ENCODE measurements at places on chromosomes 2 and 18.

DNA sequence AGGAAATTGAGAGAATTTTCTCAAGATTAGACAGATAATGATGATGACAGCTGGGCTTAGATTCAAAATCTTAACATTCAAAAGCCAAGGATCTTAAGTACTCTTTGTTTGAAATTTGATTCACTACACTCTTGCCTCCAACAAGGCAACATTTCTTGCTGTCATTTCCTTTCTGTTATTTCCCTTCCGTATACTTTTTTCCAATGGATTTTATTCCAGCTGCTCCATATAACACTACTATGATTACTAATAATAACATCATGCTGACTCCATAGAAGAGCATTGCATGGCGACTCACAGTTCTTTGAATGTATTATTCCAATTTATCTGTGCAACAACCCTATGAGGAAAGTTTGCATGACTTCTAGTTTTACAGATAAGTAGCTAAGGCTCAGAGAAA, 33.9 kb upstream of the CCDC102B start:
- no peak for DNase-seq

- no peak for DNase-seq
Measured at GRCh38 chr2:240725671-240726070, 34.0 kb downstream of the AQP12A start.

GRCh38 chr2:55010915-55011314, 39.3 kb downstream of the RTN4 start:
- DNase-seq: no peak

GRCh38 chr2:148899638-148900318, 24.8 kb downstream of the KIF5C start:
- no peak for DNase-seq

- DNase-seq: no peak
Measured at GRCh38 chr18:34838669-34839068, 128.6 kb downstream of the DTNA start.

GRCh38 chr2:62760555-62760954, 55.0 kb downstream of the EHBP1 start:
- no peak for DNase-seq

DNA sequence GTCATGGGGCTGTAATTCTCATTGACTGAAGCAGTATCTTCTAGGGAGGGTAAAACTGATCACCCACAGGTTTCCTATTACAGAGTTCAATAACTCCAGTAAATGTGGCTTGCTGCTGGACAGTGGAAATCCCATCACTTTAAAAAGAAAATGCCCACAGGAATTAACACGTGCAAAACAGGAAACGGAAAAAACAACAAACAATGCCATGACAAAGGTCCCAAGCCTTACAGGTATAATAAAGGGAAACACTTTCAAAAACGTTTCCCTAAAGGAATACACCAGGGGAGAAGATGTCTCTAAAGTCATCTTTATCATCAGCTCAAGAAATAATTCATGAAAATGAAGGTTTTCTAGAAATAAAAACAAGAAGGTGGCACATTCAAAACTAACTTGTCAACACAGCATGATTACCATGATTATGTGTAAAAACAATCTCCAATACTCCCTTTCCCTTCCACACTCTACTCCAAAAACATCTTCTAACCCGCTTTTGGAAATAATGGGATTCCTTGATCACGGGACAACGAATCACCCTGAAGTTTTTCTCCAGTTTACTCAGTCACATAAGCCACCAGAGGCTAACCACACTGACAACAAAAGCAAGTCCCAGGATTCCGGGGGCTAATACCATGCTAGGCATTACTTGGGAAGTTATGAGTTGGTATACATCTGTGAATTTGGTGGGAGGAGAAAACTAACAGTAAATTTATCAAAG, 167.9 kb downstream of the TCF4 start:
- DNase-seq: no peak

DNA sequence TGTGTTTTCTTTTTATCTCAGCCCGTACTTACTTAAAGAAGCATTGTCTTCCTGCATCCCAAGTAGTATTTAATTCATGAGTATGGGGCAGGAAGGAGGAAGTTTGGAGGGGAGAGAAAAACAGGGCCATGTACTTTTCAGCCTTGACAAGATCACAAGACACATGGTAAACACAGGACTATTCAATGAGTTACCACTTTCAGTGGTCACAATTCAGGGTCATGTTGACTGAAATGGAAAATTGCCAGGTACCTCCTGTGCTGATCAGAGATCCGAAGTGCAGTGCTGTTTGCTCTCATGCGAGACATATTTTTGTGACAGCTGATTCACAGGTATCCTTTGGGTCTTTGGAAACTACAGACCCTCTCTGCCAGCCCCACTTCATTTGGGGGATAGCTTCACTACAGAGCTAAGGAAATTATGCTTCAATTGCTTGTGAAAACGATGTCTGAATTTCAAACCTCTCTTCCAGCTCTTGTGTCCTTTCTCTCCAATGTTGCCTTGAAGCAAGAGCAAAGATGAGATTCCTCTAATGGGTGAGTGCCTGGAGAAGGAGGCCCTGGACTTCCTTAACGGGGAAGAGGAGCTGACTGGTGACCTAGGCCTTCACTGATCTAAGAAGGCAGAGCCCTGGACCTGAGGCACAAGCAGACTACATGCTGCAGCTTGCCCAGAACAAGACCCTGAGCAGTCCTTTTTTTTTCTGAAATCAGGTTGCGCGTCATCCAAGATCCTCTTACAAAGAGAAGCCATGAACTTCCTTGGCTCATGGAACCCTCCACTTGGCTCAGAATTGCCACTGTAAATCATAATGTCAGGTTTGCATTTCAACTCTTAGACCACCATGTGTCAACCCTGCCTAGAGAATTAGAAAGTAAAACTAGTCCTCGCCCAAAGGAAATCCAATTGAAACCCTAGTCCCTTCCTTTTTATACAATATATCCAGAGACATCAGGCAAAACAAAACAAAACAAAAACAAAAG, 44.1 kb downstream of the EVA1A start:
- no peak for DNase-seq

GRCh38 chr2:1784986-1785617, 40.8 kb upstream of the PXDN start:
- DNase-seq: no peak

DNA sequence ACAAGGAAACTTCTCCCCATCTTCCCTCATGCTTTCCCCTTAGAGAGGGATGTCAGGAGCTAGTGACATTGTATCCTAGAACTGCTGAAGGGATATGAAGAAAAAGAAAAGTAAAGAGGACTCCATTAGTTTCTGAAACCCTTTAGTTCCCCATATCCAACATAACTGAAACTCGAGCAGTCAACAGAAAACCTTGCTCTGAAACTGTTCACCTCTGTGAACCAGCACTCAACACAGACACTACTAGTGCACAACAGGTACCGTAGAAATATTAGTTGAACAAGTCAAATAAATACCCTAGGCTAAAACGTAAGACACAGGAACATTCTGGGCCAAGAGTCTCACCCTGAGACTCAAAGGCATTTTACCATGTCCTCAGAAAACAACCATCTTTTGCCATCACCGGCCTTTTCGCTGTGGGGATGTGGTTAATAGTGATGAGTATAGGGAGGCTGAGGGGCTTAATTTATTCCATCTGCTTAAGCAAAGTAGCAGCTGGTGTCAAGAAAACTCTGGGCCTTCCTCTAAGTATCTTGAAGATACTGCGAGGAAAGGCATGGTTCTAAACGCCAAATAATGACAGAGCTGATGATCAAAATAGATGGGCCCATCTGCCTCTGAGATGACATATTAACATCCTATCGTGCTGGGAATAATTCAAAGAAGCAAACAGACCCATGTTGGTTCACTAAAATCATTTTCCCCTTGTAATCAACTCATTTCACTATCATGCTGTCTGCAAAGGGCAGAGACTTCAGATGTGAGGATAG, 156.8 kb downstream of the STK39 start:
- DNase-seq: no peak

DNA sequence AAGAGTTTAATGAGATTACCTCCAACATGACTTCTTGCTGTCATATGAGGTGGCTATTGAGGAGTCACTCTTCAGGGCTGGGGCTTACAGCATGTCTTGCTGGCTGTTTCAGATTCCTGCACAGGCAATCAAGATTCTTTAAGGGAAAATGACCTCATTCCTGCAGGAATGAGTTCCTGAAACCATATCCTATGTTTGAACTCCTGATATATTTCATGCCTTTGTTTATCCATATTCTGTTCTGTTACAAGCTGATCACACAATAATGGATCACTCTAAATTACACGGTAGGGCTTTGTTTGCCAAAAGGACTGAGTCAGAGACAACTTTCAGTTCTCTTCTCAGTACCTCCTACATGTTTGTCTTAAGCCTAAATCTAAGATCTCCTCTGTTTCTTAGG, 879.8 kb upstream of the PIK3C3 start:
- no peak for DNase-seq

DNA sequence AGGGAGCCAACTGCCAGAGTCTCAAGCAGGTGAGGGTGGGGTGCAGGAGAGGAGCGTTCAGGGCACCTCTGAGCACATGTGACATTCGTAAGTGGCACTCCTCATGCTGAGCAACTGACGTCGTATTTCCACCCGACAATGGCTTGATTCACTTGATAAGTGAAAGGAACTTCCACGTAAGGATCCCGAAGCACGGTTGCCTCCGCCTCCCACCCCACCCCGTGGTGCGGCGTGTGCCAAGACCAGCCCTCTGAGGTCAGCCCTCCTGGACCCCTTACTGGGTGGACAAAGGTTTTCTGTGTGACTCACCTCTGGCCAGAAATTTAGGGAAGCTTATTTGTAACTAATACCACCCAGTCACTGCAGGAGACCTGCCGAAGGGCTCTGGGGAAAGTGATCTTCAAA, 59.9 kb downstream of the AGAP1 start:
- no peak for DNase-seq

DNA sequence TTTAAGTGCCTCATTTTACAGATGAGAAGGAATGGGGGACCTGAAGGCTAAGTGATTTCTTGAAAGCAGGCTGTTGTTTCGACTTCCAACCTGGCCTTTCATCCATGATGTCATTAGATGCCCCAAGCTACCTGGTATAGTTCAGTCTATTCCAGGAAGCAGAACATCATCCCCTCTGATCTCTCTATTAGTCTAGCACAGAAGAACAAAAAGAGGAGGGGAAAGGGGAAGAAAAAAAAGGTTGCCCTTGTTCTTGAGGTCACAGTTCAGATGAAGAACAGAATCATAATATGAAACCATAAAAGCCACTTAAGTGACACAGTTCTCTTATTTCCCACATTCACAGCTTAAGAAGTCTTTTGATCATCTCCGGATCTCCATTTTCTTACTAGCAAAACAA, 386.2 kb upstream of the HNRNPA3 start:
- no peak for DNase-seq

DNA sequence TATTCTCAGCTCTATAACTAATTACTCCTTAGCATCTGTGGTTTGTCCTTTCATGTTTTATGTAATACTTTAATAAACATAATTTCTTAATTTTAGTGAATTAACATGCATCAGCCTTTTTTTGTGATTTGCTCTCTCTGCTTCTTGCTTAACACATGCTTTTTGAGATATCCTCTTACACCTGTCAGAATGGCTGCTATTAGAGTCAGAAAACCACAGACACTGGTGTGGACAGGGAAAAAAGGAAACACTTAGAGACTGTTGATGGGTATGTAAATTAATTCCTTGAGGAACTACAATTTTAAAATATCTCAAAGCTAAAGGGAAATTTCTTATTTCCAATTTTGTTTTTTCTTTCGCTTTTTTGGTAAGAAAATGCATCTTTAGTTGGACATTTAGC, 549.0 kb downstream of the ZNF804A start:
- no peak for DNase-seq

- DNase-seq: no peak
Measured at GRCh38 chr2:226910384-226910783, 74.5 kb downstream of the RHBDD1 start.

DNA sequence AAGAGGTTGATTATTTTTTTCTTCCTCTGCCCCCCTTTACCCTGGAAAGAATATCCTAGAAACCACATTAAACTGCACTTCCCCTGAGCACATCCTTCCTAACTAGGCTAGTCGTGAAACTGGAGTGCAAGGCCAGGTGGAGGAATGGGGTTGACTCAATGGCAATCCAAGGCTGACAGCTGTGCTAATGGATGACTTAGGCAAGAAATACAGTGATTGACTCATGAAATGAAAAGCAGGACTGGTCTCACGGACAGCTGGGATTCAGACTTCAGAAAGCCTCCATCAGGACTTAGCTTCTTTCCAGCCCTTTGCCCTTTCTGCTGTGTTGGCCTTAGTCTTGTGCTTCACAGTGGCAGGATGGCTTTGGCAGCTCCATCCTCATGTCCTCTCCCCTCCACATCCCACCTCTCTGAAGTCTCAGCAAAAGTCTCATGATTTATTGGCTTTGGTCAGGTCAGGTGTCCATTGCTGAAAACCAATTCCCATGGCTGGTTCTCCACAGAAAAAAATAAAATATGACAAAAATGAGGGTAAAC, 33.8 kb downstream of the INSIG2 start:
- no peak for DNase-seq

- DNase-seq: no peak
Measured at GRCh38 chr2:188766471-188766856, 207.7 kb upstream of the COL3A1 start.

DNA sequence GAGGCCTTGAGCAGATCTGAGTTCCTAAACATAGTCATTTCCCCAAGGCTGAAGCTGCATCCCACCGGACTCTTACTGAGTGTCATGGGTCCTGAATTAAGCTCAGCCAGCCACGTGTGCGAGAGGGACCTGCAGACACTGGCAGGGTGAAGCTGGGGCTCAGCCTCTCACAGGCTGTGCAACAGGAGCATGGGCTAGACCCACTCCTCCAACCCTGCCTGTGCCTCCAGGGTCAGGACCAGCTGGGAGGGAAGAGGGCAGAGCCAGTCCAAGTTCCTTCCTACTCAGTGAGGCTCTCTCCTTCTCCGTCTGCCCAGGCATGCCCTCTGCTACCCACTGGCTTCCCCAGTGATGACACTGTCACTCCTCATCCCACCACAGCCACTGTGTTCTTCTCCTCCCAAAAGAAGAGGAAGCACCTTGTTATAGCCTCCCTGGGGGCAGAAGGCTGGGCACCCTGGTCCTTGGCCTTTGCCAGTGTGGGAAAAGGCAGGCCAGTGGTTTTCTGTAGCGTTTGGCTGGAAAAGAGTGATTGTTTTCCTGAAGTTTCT, 78.9 kb downstream of the KCNF1 start:
- no peak for DNase-seq

DNA sequence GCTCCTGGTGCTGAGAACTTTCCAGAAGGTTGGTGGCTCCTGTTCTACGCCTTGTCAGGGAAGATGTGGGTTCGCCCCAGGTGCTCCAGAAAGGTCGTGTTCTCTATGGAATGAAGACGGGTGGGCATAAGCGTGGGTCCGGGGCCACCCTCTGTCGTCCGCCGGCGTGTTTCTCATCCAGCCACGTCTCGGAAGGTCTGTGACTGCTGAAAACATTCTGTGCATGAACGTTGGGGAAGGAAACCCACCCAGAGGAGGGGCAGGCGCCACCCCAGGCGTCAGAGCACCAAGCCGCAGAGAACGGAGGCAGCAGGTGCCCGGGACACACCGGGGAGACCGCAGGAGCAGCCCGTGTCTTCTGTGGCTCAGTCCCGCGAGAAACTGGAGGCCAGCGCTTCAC, 118.2 kb downstream of the RTP5 start:
- no peak for DNase-seq

DNA sequence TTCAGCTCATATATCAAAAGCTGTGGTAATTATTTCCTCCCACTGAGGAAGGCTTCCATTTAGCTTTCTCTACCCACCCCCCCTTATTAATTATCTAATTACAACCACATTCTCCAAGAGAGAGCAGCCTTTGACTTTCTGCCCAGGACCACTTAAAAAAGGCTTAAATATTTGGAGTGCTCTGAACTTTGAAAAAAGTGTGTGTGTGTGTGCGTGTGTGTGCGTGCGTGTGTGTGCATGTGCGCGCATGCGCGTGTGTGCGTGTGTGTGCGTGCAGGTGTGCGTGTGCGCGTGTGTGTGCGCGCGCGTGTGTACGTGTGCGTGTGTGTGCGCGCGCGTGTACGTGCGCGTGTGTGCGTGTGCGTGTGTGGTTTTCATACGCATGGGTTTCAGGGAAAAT, 57.8 kb downstream of the TWIST2 start:
- no peak for DNase-seq
